ENCODE measurements at places on chromosomes 1 and 21.

- no peak for DNase-seq
These were observed 130.8 kb downstream of the ZBTB18 start for GRCh38 chr1:244181867-244182266.

- DNase-seq, result no peak
These were observed 60.6 kb upstream of the LRRC8B start for GRCh38 chr1:89464008-89464407.

DNA sequence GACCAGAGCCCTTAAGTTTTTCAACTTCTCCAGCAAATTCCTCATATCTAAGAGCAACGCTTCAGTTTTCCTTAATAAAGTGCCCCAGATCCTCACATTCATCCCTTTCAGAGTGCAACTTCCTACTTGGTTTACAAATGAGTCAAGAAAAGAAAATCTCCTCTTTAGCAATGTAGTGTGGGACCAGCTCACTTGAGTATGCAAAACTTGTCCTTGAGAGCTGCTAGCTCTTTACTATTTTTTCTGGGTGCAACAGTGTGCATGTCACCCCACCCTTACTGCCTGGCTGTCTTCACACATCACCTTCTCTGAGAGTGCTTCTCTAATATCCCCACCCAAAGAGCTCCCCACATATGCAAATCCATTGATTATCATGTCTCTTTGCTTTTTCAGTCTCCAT is 203.1 kb upstream of the CAMK1G start:
- no peak for DNase-seq

DNA sequence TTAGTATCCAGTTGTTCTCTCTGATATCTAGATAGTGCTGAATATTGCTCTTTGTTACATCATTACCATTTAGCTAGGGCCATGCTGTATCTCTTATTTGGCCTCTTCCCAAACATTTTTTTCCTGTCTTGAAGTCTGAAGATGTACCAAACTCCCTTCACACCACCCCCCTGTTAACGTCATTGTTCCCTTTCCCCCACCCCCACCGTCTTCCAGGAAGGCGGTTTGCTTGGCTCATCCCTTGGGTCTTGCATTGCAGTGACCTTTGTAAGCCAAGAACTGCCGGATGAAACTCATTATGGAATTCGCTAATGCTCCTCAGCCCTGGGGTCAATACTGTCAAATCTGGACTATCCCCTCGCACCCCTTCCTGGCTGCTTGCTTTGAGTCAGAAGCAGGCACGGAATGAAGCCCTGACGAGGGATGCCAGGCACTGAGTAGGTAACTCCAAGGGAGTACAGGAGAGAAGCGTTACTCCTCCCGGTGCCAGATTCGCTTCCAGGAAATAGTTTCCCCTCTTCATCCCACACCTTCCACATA is 283.1 kb downstream of the TM2D1 start:
- DNase-seq, result no peak

DNA sequence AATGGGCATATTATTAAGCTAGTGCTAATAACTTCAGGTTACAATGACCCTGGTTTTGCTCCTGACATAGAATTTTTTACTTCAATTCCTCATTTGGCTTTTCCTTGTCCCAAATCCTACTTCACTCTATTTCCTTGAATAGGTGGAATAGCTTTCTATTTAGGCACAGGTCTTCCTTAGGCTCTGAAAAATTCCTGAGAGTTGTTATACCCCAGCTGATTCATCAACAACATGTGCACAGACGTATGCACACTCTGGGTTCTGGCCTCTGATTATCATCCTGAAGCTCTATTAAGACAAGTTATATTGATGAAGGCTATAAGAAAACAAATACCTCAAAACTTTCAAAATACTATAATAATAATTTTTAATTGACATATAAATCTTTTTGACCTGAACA is 172.4 kb downstream of the NTMT2 start:
- no peak for DNase-seq

GRCh38 chr1:239765163-239765562 is 326.5 kb upstream of the FMN2 start:
- no peak for DNase-seq

DNA sequence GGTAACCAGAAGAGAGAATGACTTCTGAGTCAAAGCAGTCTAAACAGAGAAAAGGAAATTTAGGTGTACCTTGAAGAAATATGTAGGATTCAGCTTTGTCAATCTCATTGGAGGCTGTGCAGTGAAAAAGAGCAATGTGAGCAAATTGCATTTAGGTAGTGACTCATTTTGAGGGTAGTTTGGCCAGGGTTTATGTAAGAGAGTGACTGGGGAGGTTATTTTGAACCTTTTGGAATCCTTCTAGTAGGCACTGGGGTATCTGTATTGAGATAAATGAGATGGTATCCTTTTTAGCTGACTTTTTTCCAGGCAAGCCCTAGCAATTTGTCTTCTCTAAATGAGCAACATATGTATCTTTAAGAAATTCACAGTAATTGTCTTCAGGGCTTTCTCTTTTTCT is 95.9 kb downstream of the DISP1 start:
- no peak for DNase-seq

DNA sequence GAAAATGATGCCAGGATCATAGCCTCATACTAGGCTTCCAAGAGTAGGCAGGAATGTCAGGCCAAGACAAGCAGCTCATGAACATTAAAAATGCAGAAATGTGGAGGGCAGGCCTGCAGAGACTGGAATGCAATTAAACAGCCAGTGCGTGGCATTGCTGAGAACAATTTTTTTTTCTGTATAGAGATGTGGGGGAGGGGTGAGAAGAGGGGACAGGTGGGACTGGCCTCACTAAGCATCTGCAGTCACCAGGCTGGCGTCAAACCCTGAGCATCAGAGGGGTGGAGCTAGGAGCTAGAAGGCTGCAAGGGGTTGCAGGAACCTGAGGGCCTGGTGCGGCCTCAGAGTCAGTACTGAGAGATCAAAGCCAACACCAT is 114.1 kb downstream of the TNR start:
- no peak for DNase-seq
